ENCODE measurements at places on chromosomes 3 and 15.

- no peak for ATAC-seq
These were observed 20.2 kb upstream of the GCNT3 start for GRCh38 chr15:59591356-59591755.

- ATAC-seq = no peak
These were observed 28.4 kb downstream of the RASGRP1 start for GRCh38 chr15:38536201-38536676.

DNA sequence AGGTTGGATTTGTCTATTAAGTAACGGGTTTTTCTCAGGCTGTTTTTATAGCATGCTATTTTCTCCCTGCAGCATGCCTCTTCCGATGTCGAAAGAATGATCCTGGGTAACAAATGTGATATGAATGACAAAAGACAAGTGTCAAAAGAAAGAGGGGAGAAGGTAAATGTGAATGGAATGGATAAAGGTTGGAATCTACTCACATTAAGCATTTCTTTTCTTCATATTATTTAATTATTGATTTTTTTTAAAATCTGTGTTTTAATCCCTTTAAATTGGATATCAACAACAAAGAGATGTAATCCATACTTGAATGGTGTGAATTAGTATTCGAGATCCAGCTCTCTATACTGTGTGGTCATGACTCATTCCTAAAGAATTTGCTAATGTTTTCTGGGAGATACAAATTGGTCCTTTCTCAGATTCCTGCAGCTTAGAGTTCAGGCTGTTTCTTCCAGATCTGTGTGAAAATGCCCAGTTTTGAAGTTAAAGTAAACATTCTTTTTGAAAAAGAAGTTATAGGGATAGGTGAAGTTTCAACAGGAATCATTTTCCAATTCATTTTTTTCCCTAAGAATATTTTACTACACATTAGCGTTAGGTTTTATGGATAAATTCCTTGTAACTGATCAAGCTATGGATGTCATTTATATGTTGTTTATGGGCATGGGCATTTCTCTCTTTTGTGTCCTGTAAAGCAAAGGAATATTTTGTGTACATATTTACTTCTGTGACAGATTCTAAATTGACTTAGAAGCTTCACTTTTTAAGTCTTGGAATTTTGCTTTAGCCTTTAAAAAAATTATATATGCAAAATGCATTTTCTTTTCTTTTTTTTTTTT lies 20.8 kb upstream of the APH1B start:
- ATAC-seq = peak; percentile 95

- ATAC-seq = peak; percentile 86
These were observed 35.7 kb upstream of the ACTL6A start for GRCh38 chr3:179526989-179527391.

DNA sequence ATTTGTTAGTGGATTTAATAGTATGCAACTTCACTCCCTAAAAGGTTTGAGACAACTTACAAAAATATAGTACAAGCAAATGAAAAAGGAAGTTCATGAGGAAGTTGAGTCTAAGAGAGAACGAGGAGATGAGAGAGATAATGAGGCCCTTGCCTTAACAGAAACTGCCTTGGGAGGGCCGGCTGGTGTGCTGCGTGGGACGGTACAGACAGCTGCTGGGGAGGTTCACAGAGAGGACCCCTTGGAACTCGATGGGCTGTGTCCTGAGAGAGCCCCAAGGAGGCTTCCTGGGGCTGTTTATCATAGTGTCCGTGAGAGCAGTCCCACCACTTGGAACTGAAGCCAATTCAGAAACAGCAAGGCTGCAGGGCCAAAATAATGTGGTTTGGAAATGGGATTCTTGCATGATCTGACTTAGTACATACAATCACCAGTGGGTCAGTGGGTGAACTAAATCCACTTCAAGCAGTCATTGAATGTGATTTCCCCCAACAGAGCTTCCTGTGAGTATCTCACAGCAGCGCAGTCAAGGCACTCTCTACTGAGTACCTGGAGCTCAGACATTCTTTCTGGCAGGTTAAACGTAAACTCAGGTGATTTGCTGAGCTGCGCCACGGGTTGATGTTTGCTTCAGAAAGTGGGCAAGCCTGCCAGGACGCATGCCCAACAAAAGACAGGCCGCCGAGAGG lies 90.8 kb downstream of the CRTC3 start:
- ATAC-seq = no peak

DNA sequence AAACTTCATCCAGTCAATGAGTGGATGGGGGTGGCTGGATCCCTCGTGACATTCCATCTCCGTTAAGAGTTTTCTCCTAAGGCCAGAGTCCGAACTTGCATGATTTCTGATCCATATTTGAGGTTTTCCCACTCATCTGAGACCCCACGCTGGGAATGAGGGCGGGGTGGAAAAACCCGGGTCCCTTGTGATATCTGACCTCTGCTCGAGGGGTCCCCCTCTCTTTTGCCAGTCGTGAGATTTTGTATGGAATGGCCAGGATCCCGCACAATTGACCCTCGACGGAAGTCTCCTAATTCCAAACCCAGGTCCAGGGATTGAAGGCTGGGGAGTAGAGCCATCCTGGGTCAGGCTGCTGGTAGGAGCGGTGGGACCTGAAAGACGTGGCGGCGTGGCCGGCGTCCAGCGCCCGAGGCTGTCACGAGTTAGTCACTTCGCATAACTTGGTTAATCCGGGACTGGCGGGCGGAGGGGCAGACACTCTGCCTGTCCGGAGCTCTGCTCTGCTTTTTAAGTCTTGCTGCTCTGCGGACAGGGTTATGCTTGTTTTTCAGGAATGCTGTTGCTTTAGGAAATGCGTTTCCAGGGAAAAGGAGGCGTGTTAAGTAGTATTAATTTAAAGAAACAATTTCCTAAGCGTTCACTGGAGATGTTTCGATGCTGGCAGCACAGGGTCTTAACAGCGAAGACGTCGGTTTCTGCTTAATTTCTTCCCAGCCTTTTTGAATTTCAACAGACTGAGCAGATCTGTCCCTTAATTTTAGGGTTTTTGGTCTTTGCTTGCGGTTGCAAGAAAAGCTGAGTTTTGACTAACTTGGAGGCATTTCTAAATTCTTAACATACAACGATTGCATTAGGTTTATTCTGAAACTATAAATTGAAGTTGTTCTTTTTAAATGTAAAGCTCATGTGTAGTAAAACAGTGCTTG lies 69.7 kb upstream of the LRRFIP2 start:
- ATAC-seq = peak; percentile 71

GRCh38 chr3:149411583-149411982 lies 34.1 kb upstream of the TM4SF1 start:
- no peak for ATAC-seq

- ATAC-seq = no peak
These were observed 487.1 kb upstream of the CNTN3 start for GRCh38 chr3:75101329-75102147.
